Aortic smooth muscle cell (primary cell): ENCODE measurements at places on chromosomes 2 and 18. TPM values are rescaled to one million over a fixed set of nuclear protein-coding genes. Genes with fewer than 3 reads are reported as not detected.

Gene XDH
- total RNA-seq = under 0.01 and 0.06 TPM in 2 replicates

Gene CYRIA
- total RNA-seq = 0.87 and 1.5 TPM in 2 replicates

Gene TMEM178A
- 1.5 and 1.7 TPM in 2 replicates for total RNA-seq

Gene CELF4
- total RNA-seq = under 0.01 and 0.40 TPM in 2 replicates

Gene RAPGEF4
- total RNA-seq = 0.66 and 2.2 TPM in 2 replicates

Gene C2orf15
- total RNA-seq = not detected in 2 replicates

Gene THSD7B
- 0.40 and 0.81 TPM in 2 replicates for total RNA-seq
